Smooth muscle cell of the brain vasculature (primary cell): ENCODE measurements at places on chromosomes 1 and 21.

DNA sequence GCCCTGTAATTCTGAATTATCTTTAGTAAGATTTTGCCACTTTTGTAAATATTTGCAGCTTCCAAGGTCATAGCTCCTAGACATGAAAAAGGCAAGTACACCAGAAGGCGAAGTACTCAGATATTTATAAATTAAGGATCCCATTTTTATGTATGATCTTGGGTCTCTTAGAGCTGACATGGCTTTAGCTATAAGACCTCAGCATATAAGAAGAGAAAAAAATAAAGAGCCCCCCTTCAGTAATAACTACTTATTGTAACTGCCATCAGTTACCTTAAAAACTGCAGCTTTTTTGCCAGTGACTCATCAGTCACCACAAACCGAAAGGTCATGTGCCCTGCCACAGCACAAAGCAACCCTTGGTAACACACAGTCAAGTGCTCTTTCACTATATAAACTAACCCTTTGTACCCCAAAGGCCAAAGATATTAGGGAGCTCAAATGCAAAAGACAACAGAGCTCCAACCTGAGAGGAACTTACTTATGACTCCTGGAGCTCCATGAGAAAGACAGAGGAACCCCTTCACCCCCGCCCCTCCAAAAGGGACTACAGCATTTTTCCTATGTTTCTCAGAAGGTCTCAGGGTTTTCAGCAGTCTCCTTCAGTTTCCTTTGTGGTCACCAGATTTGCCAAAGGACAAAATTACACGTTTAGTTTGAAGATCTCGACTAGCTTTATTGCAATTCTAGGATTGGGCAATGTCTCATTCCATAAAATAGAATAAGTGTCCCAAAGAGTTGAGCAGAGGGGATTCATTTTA lies 219.8 kb upstream of the DUSP10 start:
- DNase-seq: peak; percentile 3

- DNase-seq: no peak
Observed at GRCh38 chr1:95094923-95095322, 22.2 kb upstream of the ALG14 start.

GRCh38 chr1:239731082-239731748 lies 344.8 kb downstream of the CHRM3 start:
- DNase-seq: no peak

DNA sequence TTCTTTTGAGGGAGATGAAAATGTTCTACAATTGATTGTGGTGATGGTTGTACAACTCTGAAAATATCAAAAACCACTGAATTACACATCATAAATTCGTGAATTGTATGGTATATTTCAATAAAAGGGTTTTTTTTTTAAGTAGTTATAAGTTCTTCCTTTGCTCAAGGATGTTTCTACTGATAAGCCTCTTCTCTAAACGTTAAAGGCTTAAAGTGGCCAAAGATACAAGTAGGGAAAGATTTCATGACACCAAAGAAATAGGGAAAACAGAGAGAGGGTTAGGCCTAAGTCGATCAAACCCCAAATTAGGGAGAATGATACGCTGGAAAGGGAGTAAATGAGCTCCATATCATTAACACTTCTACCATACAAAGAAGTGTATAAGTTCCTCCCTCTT lies 4.1 kb downstream of the KDM5B start:
- DNase-seq: no peak

- DNase-seq: no peak
Observed at GRCh38 chr21:15221799-15222386, 157.1 kb upstream of the NRIP1 start.

GRCh38 chr1:40754201-40754600 lies 29.4 kb upstream of the KCNQ4 start:
- no peak for DNase-seq

DNA sequence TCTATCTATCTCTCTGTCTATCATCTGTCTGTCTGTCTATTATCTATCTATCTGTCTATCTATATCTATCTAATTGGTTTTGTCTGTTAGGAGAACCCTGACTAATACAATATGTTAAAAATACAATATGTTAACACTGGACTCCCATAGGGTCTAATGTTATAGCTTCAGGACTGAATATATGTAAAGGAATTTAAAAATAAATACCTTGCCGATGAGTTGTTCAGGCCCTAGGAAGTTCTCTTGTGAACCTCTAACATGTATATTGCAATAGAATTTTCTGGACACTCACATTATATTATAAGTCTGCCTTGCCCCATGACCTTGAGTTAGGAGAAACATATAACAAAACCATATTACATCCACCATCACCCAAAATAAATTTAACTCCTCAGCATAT lies 900.6 kb downstream of the NCAM2 start:
- DNase-seq: no peak

GRCh38 chr1:163337631-163338030 lies 15.9 kb downstream of the NUF2 start:
- no peak for DNase-seq

GRCh38 chr1:173122958-173123852 lies 72.5 kb upstream of the TNFSF18 start:
- DNase-seq: peak; percentile 31

DNA sequence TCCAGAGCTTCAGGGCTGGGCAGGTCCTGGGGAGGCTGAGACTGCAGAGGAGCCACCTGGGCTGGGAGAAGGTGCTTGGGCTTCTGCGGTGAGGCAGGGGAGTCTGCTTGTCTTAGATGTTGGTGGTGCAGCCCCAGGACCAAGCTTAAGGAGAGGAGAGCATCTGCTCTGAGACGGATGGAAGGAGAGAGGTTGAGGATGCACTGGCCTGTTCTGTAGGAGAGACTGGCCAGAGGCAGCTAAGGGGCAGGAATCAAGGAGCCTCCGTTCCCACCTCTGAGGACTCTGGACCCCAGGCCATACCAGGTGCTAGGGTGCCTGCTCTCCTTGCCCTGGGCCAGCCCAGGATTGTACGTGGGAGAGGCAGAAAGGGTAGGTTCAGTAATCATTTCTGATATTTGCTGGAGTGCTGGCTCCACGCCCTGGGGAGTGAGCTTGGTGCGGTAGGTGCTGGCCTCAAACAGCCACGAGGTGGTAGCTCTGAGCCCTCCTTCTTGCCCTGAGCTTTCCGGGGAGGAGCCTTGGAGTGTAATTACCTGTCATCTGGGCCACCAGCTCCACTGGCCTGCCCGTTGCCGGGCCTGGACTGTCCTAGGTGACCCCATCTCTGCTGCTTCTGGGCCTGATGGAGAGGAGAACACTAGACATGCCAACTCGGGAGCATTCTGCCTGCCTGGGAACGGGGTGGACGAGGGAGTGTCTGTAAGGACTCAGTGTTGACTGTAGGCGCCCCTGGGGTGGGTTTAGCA lies 9.3 kb downstream of the MYBPH start:
- no peak for DNase-seq

GRCh38 chr1:220339581-220339980 lies 67.3 kb upstream of the RAB3GAP2 start:
- no peak for DNase-seq

GRCh38 chr1:117607471-117607870 lies 1.6 kb downstream of the TENT5C start:
- DNase-seq: no peak

DNA sequence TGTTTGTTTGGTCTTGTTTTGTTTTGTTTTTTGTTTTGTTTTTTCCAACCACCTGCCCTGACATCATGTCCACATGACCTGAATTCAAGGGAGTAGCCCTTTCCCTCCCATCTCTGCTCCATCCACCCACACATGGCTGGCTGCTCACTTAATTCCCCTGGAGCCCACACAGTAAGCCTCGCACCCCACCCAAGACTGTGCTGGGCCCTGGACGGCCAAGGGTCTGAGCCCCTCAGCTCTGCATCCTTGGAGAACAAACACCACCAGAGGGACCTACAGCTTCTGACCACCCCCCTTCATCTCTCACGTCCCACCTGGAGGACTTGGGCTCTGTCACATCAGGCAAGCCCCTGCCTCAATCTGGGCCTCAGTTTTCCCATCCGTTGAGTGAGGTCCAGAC lies 39.1 kb downstream of the MATN1 start:
- no peak for DNase-seq

DNA sequence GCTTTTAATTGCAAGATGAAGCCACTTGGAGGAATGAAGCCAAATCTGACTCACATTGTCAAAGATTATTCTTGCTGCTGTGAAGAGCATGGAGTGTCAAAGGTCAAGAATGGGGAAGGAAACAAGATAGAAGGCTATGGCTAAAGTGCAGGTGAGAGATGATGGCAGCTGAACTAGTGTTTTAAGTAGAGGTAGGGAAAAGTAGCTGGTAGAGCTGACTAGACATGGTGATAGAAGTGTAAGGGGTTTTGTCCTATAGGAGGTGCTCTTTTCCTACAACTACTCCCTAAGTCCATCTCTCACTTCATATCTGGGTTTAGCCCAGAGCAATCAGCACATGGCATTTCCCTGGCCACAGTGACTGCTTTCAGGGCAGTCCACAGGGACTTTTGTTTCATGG lies 11.8 kb downstream of the UBE2T start:
- DNase-seq: no peak

DNA sequence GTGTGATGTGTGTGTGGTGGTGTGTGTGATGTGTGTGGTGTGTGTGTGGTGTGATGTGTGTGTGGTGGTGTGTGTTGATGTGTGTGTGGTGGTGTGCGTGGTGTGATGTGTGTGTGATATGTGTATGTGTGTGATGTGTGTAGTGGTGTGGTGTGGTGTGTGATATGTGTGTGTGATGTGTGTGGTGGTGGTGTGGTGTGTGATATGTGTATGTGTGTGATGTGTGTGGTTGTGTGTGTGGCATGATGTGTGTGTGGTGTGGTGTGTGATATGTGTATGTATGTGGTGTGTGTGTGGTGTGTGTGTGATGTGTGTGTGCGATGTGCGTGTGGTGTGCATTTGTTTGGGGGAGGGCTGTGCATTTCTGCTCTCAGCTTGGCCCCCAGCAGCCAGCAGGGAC lies 7.1 kb upstream of the PCBP3 start:
- no peak for DNase-seq

- no peak for DNase-seq
Observed at GRCh38 chr1:242017580-242018233, 18.8 kb upstream of the MAP1LC3C start.

DNA sequence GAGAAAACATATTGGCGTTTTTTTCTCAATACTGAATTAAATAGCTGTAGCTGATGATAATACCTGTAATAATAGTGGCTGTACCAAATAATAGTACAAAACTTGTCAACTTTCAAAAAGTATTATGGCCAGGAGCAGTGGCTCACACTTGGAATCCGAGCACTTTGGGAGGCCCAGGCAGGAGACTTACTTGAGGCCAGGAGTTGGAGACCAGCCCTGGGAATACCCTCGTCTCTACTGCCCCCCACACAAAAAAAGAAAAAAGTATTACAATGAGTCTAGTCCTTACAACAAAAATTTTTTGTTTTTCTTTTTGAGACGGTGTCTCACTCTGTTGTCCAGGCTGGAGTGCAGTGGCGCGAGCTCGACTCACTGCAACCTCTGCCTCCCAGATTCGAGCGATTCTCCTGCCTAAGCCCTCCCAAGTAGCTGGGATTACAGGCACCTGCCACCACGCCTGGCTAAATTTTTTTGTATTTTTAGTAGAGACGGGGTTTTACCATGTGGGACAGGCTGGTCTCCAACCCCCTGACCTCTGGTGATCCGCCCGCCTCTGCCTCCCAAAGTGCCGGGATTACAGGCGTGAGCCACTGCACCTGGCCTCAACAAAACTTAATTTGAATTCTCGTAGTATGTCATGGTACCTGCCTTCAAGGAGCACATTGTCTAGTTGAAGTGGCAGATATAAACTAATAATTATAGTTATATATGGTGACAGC lies 1.4 kb downstream of the RBBP4 start:
- no peak for DNase-seq

GRCh38 chr1:113279776-113280391 lies 110.4 kb upstream of the MAGI3 start:
- DNase-seq: no peak

DNA sequence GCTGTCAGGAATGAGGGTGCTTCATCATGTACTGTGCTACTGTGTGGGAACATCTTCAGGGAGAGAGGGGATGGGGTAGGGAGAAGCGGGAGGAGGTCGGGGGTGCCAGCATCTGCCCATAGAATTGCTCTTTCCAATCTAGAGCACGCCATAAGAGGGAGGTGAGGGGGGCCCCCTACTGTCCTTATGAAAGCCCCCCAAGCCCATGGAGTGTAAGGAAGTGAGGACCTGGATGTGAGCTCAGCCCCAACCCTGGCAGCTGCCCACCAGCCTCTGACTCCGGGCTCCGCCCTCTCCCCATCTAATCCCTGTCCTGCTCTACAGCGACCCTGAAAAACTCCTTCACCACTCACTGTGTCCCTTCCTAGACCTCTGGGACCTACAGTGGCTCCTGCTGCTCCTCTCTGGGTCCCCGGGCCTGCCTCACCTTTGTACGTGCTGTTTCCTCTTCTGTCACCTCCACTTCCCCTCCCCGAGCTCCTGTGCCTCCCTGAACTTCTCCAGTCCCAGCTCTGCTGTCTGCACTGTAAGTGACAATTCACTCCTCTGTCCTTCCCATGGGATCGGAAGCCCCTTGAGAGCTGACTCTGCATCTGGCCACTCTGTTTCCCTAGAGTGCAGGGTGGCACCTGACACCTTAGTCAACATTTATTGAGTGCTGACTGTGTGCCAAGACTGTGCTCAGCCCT lies 269.4 kb downstream of the PTPRU start:
- DNase-seq: no peak

- peak; percentile 33 for DNase-seq
Observed at GRCh38 chr21:45478115-45478801, 64.0 kb downstream of the SLC19A1 start.

GRCh38 chr1:70498666-70499065 lies 87.6 kb downstream of the CTH start:
- no peak for DNase-seq

- DNase-seq: no peak
Observed at GRCh38 chr1:180117764-180118116, 36.9 kb upstream of the QSOX1 start.
